AG08395 (cell line): ENCODE measurements at places on chromosomes 16 and 17.

DNA sequence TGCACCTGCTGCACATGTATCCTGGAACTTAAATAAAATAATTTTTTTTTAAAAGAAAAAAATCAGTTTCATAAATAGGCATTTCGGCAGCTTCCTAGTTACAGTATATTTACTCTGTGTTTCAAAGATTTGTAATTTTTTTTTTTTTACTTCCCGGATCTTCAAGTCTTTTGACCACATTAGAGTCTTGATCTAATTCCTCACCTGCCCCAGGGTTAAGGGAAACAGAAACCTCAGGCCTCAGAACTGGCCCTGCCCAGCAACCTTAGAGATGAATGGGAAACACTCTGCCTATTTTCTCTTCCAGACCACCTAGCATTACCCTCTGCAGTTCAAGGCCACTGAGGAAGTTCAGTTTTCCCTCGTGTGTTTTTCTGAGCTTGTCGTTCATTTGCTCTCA lies 304.0 kb downstream of the MAF start:
- DNase-seq, result no peak

DNA sequence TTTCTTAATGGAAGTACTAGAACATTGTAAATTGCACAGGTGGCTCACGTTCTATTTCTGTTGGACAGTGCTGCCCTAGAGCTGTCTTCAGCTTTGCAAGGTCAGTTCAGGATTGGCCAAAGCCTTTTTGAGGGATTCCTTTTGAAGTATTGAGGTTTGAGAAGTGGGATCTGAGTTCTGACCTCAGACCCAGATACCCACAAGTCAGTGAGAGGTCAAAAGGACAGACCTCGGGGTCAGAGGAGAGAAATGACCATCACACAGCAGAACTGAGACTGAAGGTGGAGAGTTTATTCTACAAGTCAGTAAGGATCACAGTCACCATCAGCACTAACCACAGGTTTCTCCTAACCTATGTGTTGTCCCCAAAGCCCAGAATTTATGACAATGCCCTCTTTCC lies 1.7 kb downstream of the ACSM5 start:
- no peak for DNase-seq

DNA sequence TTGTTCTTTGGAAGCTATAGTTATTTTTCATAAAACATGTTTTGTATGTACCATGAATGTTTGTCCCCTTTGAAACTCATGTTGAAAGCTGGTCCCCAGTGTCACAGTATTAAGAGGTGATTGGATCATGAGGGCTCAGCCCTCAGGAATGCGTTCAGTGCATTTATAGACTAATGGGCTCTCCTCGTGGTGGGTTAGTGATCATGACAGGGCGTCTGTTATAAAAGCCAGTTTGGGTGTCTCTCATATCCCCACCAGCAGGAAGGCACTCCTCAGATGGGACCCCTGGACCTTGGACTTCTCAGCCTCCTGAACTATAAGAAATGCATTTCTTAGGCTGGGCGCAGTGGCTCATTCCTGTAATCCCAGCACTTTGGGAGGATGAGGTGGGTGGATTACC lies 10.4 kb downstream of the BANP start:
- DNase-seq, result no peak

GRCh38 chr16:76213860-76214259 lies 63.3 kb upstream of the CNTNAP4 start:
- no peak for DNase-seq

DNA sequence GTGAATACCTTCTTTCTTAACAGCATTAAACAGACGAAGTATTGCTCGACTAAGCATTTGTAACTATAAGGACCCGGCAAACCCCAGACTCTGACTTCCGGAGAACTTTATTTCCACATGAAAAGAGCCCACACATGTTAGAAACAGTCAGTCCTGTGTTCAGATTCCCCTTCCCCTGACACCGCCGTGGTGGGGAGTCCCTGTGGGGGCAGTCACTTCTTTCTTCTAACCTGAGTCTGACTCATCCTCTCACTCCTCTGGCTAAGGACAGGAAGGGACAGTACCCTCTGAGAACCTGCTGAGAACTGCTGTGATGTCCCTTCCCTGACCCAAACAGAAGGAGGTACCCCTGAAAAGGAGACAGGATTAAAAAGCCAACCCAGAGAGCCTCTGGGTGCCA lies 165.1 kb downstream of the XYLT1 start:
- DNase-seq, result no peak

GRCh38 chr16:66649636-66650205 lies 45.2 kb downstream of the CMTM3 start:
- DNase-seq, result no peak

DNA sequence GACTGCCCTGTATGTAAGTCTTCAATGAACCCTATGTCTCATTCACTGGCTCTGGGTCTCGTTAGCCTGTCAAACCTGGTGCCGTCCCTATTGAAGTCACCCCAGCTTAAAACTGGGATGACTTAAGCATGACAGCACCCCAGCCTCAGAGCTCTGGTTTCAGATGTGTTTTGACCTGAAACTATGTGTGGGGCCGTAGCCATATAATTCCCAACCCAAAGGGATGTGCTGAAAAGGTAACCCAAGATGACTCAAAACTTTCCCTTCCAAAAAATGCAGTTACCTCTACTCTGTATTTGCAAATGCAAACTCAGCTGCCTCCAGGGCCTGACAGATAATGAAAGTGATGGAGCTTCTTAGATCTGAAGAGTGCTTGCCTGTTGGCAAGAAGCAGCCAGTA lies 478.3 kb upstream of the ERCC4 start:
- DNase-seq, result no peak

DNA sequence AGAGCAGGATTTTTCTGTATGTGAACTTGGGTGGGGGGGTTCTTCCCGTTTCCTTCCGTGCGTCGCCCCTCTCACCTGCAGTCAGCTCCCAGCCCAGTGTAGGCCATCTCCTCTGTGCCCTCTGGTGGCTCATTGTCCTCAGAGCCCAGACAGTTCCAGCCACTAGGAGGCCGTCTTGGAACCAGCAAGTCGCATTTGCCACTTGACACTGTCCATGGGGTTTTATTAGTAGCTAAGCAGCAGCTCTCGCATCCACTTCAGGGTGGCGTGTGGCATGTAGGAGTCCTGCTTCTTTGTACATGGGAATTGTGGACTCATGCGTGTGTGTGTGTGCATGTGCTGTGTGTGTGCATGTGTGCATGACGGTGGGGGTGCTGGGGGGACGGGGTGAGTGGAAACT lies 74.0 kb downstream of the SEC14L1 start:
- DNase-seq, result peak; percentile 72

GRCh38 chr16:89370081-89370511 lies 120.3 kb downstream of the ANKRD11 start:
- peak; percentile 59 for DNase-seq

GRCh38 chr17:7538891-7539545 lies 9.8 kb upstream of the TNFSF12 start:
- DNase-seq, result no peak

- DNase-seq, result no peak
Observed at GRCh38 chr16:25643633-25644032, 48.1 kb upstream of the HS3ST4 start.

- DNase-seq, result no peak
Observed at GRCh38 chr16:20042848-20043247, 30.8 kb downstream of the GPR139 start.

DNA sequence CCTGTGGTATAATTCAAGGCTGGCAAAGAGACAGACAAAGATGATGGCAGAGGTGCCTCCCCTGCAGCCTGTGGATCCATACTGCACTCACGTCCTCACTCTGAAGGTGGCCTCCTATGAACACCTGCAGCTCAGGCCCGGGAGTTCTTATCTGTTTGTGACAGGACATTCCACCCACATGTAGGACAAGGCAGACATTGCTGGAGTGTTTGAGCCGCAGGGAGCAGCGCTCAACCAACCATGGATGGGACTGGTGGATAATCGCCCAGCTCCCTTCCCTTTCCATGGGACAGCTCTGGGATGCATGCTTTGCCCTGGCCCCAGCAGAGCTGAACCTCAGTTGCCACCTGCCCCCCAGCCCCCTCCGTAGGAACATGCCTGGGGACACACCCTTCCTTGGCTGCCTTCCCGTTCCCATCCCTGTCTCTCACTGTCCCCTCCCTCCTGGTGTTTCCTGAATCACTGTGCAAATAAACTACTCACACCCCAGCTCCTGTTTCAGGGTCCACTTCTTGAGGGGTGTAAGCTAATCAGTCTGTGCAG lies 22.2 kb downstream of the ITPRIPL2 start:
- no peak for DNase-seq

DNA sequence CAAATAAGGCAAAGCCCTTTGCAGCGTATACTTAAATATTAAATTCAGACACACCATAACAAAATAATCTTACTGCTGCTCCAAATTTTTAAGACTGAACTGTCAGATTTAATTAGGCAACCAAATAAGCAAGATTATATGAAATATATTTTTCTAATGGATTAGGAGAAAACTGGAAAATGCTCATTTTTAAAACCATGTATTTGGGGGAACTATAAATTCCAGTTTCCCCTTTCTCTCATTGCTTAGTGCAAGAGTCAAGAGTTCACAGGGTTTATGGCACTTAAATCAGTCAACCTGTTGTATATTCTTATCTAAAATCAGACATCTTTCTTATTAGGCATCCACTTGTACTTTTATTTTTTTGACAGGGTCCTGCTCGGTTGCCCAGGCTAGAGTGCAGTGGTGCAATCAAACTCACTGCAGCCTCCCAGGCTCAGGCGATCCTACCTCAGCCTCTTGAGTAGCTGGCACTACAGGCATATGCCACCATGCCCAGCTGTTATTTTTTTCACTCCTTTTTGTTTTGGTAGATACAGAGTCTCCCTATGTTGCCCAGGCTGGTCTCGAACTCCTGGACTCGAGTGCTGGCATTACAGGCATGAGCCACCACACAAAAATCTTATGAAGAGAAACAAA lies 2.1 kb upstream of the KANSL1 start:
- DNase-seq, result no peak

GRCh38 chr16:63938661-63939060 lies 1183.2 kb downstream of the CDH11 start:
- DNase-seq, result no peak

GRCh38 chr16:11964761-11965551 lies at the start of gene TNFRSF17:
TSS of gene TNFRSF17 (plus strand) at chr16:11965210. CDS start at chr16:11965325, 115 bp downstream.
- DNase-seq, result no peak

GRCh38 chr17:45137561-45138305 lies 2.2 kb downstream of the ACBD4 start:
- no peak for DNase-seq

GRCh38 chr17:27945333-27945616 lies 52.1 kb upstream of the LYRM9 start:
- no peak for DNase-seq

- DNase-seq, result peak; percentile 45
Observed at GRCh38 chr17:9021158-9021991, at the start of gene NTN1. TSS of gene NTN1 (plus strand) at chr17:9021510. CDS start at chr17:9022374, 864 bp downstream.
